ENCODE measurements at places on chromosomes 6 and 20.

DNA sequence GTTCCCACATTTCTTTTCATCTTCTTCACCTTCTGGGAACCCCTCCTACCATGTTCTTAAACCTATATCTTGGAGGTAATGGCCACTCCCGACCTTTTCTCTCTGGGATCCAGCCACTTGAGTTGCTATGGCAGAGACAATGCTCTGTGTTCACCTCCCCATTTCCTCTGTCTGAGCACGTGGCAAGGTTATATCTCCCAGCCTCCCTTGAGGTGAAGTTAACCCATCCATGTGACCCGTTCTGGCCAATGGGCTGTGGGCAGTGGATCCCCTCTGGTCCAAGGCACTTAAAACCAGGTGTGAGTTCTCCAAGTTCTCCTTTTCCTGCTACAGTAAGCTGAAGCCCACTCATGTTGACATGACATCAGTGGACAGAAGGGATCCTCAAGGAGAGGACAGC, 261.4 kb downstream of the LRFN2 start:
- DNase-seq = no peak

DNA sequence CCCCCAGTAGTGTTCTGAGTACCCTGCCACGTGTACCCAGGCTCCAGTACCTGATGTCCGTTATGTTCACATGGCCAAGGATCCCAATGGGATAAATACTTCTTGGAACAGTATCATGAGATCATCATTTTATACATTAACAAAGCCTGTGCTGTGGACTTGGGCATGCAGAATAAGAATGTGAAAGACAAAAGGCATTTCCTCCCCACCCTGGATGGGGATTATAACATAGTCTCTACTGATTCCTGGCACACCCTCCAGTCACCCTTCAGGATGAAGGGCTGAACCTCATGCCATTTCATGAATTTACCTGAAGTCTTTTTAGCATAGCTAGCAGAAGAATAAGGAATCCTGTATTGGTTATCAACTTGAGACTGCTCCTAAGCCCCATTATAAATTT, 2.8 kb downstream of the TNFRSF21 start:
- DNase-seq = no peak

- DNase-seq = no peak
Observed at GRCh38 chr6:11291582-11291981, 59.1 kb upstream of the NEDD9 start.

DNA sequence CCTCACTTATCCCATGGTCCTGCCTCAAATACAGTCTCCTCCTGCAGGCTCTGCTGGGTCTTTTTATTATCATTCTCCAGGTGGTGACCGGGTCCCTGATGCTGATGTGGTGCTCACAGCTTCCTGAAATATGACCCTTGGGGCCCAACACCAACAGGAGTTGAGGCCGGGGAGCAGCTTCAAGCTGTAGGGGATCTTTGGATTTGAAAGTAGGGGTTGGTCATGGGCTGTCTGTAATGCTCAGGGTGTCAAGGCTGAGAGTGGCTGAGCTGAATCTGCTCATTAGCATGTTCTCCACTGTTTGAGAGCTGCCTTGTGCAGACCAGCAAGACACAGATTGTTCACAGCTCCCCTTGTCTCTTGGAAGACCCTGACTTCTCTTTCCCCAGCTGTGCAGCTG, 35.5 kb downstream of the HLA-F start:
- no peak for DNase-seq

DNA sequence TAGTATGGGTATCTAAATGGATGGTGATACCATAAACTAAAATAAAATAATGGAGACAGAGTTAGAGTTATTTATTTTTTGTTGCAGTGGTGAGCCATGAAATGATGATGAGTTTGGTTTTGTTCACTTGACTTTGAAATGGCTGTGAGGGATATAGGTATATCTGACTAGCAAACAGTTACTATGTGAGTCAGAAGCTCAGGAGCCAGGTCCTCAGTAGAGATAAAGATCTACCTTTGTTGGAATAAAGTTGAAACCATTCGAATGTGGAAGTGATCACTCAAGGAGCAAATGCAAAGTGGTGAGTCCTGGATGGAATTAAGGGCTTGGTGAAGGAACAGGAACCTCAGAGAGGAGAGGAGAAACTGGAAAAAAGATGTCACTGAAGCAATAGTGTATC, 86.0 kb upstream of the TPD52L1 start:
- DNase-seq = no peak

DNA sequence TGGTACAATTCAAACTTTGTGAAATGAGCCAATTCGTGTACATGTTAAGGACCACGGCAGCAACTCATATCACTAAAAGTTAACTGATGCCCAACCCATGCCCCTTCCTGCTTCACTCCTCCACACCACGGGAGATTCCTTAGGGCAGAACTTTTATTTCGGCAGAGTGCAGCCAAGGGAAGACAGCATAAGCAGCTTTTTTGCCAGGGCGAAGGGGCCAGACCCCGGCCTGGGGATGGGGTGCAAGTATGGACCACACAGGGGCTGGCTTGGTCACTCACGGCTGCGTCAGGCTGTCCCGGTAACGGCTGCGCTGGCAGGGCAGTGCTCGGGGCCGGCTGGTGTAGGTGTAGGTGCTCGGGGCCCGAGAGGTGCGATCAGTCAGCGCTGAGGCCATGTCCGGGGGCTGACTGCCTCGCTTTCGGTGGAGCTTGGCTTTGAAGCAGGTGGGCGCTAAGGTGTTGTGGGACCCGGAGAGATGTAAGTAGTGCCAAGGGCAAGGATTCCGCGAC, 792 bp downstream of the RSPH3 start:
- no peak for DNase-seq

DNA sequence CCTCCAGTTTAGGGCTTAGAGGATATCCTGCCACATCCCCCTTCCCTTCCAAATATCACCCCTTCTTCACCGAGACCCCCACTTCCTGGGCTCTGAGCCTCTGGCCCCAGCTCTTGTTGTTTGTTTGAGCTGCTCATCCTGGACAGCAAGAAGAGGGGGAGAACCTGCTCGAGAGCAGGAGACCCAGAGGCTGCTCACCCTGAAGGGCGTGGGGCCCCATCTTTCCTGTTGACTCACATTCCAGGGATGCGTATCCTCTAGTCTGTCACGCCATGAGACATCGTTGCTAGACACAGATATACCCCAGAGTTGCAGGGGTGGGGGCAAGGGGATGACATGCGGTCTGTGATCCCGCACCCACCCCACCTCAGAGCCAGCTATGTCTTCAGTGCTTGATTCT, 5.7 kb upstream of the TNXB start:
- DNase-seq = no peak

GRCh38 chr6:36339146-36339545, 2.5 kb upstream of the BNIP5 start:
- DNase-seq = no peak

GRCh38 chr6:148173548-148173947, 169.1 kb upstream of the SASH1 start:
- DNase-seq = no peak

DNA sequence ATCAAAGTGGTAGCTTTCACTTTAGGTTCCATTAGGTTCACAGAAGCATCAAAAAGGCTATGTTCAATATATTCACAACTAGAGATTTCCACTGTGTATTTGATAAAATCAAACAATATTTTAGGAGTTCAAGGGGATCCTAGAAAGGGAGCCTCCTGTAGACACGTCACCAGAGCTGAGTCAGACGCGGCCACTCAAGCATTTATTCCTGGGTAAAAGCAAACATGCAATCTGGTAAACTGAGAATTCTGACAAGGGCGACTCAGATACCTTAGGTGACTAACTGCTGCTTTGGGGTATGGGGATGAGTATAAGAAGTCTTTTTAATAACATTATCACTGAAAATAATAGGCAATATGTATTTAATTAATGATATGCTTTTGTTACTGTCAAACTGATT, 118.7 kb upstream of the HMGN3 start:
- DNase-seq = no peak

- DNase-seq = no peak
Observed at GRCh38 chr6:149895048-149895590, 2.8 kb downstream of the RAET1E start.

GRCh38 chr6:104969785-104970581, 13.1 kb downstream of the LIN28B start:
- peak; percentile 23 for DNase-seq

GRCh38 chr20:43984587-43984986, 69.9 kb downstream of the TOX2 start:
- no peak for DNase-seq
